Activated naive CD4-positive, alpha-beta T cell treated with Interleukin-2 at 50 U/mL for 16 hours (primary cell): ENCODE measurements at places on chromosomes 4 and X.

- no peak for DNase-seq
Measured at GRCh38 chr4:156829201-156829873, 142.3 kb downstream of the PDGFC start.

DNA sequence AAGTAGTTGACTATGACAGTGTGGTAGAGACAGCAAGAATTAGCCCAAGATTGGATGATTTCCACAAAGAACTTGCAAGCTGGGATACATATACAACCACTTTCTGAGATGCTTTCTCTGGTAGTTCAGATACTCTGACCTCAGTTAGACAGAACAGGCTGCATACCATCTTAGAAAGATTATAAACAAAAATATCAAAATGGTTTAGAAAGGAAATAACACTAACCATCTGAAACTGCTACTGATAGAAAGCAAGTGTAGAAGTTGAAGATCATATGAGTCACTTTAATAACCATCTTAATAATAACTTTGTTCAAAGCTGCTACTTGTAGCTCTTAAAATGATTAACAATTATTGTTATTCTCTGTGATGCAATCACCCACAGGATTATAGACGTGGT, 255.4 kb upstream of the TTC29 start:
- DNase-seq = no peak

GRCh38 chr4:28369499-28369898, 1508.9 kb downstream of the STIM2 start:
- DNase-seq = no peak

DNA sequence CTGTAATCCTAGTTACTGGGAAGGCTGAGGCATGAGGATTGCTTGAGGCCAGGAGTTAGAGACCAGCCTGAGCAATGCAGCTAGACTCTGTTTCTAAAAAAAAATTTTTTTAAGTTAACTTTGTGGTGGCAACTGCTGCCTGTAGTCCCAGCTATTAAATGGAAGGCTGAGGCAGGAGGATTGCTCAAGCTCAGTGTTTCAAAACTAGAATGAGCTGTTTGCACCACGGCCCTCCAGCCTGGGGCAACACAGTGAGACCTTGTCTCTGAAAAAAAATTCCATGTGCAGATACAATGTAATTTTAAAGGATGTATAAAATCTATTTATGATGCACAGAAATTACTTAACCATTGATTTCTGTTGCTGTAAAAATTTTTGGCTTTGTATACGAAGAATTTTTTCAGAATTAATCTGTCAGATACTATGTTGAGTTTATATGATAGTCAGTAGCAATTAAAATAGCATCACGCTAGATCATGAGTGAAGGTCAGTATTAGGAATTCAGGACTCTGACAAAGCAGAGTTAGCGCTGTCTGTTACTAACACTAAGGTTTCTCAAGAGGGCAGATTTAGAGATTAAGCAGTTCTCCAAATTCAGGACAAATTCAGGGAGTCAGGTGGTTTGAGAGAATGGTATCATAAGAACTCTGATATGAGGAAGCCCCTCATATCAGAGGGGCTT, 8.3 kb upstream of the AGA start:
- no peak for DNase-seq

DNA sequence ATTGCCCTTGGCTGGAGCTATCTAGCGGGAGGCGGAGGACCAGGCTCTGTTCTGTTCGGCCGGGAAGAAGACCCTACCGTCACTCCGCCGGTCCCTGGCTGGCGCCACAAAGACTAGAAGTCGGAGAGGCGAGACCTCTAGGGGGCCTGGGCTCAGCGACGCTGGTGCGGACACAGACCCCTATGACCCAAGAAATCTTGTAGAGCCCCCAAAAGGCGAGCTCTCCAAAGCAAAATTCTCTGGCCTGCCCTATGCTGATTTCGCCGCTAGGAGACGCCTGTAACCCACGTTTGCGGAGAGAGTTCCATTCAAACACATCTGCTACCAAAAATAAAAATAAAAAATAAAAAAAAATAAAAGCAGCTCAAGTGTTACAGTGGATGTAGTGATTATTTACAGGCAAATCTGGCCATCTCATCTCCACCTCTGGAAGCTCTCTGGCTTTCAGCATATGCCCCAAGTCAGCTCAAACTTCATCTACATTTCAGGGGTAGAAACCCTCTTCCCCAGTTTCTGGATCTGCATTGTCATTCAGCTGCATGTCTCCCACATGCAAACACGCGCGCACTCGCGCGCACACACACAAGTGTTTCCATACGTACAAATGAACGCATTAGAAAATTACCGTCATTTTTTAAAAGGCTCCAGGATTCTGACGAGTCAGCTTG, 2.4 kb upstream of the PCDH10 start:
- no peak for DNase-seq
